HepG2 (cell line): ENCODE measurements at places on chromosomes 6 and 20. TPM values are rescaled to one million over a fixed set of nuclear protein-coding genes. Genes with fewer than 3 reads are reported as not detected.

DNA sequence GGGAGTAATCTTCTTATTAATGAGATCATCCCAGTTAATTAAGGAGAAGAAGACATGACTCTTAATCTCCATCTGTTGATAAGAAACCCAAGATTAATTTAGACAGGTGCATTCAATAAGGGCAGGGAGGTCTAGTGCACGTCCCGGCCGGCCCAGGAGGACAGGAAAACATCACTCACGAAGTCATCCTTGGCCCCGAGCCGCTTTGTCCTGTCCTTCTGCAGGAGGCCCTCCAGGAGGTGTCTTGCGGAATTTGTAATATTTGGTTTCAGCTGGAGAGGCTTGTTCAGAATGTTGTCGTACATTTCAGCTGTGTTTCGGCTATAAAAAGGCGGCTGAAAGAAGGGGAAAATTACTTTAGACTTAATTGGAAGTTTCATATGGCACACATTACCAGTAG is 118.4 kb upstream of the SLC2A12 start:
- H3K27ac ChIP-seq: no peak overlapping the region
- H3K36me3 ChIP-seq: peaks cover 20% of the 10 kb centered on the region
- no peaks in the 10 kb centered on the region for H3K27me3 ChIP-seq
- H3K4me1 ChIP-seq: peaks cover 52% of the 10 kb centered on the region

Gene PRPH2
- 0.04 and 0.06 TPM in 2 replicates for total RNA-seq

DNA sequence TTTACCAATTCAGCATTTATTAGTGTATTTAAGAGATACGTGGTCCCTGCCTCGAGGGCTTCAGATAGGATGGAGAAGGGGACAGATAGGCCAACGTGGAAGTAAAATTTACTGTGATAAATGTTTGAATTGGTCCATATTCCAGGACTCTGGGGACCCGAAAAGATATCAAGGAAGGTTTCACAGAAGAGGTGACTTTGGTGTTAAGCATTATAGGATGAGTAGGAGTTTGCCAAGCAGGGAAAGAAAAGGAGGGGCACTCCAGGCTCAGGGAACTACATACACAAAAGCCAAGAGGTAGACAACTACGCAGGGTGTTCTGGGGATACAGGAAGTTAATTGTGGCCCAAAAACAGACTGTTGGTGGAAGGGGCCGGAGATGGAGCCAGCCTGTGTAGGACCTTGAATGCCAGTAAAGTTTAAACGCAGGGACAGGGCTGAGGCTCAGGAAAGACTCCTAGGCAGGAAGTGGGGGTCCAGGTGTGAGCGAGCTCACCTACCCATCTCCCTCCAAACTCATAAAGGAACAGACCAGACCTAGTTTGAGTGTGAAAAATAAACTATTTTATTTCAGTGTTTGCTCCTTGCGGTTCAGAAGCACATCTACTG is 37.0 kb downstream of the TGM2 start:
- no peak for DNase-seq
- H3K4me3 ChIP-seq: no peak overlapping the region
- H3K27ac ChIP-seq: no peak overlapping the region
- H3K4me1 ChIP-seq: peaks cover 63% of the 10 kb centered on the region
- no peaks in the 10 kb centered on the region for H3K36me3 ChIP-seq

Gene CEP162
- 7.9 and 10.0 TPM in 2 replicates for total RNA-seq

Gene ABHD16B
- total RNA-seq: not detected in 2 replicates

Gene IRAK1BP1
- 1.5 and 1.9 TPM in 2 replicates for total RNA-seq

DNA sequence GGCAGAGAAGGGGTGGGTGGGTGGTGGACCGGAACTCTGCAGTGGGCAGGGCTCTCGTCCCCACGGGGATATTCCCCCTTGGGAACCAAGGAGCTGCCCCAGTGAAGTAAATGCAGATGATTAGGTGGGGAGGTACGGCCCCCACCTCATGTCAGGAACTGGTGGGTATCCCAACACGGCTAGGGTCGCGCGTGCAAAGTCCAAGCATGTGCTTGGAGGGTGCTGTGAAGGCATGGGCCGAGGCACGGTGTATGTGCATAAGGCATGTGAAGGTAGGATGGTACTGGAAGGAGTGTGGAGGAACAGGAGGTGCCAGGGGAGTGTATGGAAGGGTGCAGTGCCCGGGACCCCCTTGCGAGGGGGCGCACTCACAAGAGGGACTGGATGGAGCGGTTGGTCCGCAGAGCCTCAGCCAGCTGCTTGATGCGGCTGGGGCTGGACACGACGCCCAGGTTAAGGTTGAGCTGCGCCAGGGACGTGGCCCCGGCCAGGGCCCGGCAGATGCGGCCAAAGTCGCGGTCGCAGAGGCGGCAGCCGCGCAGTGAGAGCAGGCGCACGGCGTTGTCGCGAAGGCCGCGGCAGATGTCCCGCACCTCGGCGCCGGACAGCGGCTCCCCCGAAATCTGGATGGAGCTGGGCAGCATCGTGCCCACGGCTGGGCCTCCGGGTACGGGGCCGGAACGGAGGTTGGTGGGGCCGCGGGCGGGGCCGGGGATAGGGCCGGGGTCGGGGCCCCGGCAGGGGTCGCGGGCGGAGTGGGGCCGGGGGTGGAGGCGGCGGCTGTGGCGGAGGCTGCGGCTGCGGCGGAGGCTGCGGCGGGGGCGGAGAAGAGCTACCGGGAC is 783 bp downstream of the LRRC73 start:
- peak overlapping the region; percentile 69 for H3K4me3 ChIP-seq
- H3K4me1 ChIP-seq: peaks cover 49% of the 10 kb centered on the region
- peaks cover 18% of the 10 kb centered on the region for H3K36me3 ChIP-seq
- peaks cover 7% of the 10 kb centered on the region for H3K27me3 ChIP-seq
- DNase-seq: no peak
- no peak overlapping the region for H3K27ac ChIP-seq

- no peak overlapping the region for H3K4me3 ChIP-seq
- H3K36me3 ChIP-seq: no peaks in the 10 kb centered on the region
- no peak for DNase-seq
- no peaks in the 10 kb centered on the region for H3K27me3 ChIP-seq
- H3K4me1 ChIP-seq: no peaks in the 10 kb centered on the region
Measured at GRCh38 chr6:152587473-152587872, 49.7 kb downstream of the SYNE1 start.
